ENCODE measurements at places on chromosomes 1 and 21.

DNA sequence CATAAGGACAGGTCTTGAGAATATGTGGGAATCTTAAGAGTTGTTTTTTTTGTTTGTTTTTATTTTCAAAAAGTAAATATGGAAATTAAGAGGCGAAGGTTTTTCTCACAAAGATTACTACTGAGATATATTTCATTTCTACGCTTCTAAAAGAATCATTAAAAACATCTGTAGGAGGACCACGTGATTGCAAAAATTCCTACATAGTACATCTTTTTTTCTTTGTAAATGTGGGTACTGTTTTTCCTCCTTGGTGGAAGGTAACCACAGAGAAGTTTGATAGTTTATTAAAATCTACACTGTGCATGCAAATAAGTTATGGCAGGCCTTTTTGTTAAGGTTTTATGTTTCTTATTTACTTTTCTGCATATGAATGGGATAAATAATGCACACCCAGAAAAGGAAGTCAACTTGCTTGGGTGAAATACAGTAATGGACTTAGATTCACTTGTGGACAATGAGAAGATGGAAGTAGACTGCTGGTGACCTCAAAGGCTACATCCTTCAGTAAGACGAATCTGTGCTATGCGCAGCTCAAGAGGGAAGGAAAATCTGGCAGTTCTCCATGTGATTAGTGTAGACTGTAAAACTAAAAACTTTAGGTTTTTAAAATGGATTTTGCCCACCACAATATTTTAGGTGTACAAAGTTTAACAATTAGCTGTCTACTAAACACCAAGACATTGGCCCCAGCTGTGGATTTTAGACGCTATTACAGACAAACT is 2.0 kb downstream of the AK5 start:
- no peak for DNase-seq

- DNase-seq: peak; percentile 69
Measured at GRCh38 chr1:42529724-42530181, 66.7 kb downstream of the CCDC30 start.

GRCh38 chr1:69519006-69519405 is 48.7 kb upstream of the LRRC7 start:
- no peak for DNase-seq

DNA sequence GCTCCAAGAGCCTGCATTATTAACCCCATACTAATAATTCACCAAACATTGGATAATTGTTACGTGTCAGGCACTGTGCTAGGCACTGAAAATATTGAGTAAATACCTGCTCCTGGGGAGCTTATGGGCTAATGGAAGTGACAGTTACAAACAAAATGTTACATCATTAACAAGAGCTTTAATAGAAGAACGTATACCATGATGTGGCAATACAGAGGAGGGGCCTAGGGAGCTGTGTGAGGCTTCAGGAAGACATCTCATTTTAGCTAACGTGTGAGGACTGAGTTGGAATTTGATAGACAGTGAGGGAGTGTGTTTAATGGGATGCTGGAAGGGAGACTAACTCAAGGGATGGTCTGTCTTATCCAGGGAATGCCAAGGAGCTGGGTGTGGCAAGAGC is 16.5 kb upstream of the TSPAN2 start:
- peak; percentile 27 for DNase-seq

- DNase-seq: no peak
Measured at GRCh38 chr1:24216276-24217074, 29.4 kb upstream of the IFNLR1 start.

DNA sequence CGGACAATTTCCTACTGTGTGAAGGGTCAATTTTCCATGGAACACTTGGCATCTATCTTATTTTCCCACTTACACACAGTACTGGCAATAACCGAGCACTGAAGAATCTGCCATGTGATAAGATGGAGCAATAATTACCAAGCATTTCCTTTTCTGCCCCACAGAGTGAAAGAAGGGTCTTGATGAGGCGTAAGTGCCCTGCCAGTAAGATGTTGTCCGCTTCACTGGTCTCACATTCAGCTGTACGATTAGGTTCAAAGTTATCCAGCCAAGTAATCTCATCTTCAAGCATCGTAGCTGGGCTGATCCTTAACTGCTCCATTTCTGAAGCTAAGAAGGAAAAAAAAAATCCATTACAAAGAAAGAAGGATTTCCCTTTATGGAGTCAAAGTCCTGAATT is 67.8 kb downstream of the PCSK9 start:
- DNase-seq: no peak

DNA sequence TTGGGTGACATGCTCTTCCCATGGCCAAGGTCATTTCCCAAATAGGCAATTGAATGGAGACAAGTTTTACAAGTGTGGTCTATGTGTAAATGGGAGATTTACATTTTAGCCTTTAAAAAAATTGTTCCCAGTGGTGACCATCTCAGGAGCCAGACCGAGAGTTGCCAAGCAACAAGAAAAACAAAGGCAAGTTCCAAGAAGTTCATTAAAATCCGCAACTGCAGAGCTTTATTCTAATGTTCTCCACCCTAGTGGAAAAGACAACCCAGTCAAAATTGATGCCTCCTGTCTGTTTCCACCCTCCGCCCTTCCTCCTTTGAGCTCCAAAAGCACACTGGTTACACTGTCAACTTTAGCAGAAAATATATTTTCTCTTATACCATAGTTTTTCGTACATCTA is 33.2 kb upstream of the CD55 start:
- no peak for DNase-seq

- no peak for DNase-seq
Measured at GRCh38 chr1:60895701-60896100, 186.7 kb upstream of the NFIA start.

DNA sequence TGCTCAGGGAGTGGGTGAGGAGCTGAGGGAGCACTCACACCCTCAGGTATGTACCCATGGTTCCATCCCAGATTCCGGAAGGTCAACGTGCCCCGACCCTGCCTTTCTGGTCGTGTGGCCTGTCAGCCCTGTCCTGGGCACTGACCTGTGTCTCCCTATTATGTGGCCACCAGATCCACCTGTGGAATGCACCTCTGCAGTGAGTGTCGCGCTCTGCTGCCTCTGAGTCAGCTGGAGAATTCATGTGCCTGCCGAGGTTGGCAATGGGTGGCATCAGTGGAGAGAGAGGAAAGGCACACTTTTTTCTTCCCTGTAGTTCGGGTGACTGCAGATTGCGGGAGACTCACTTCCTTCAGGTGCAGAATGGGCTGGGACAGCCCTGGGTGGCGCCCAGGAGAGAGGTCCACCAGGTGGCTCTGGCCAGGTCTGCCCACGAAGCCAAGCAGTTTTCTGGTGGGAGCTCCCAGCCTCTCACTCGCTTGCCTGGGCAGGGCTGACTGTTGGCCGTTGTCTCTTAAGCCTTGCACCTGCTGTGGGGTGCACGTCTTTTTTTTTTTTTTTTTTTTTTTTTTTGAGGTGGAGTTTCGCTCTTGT is 176.1 kb upstream of the TMEM51 start:
- no peak for DNase-seq

DNA sequence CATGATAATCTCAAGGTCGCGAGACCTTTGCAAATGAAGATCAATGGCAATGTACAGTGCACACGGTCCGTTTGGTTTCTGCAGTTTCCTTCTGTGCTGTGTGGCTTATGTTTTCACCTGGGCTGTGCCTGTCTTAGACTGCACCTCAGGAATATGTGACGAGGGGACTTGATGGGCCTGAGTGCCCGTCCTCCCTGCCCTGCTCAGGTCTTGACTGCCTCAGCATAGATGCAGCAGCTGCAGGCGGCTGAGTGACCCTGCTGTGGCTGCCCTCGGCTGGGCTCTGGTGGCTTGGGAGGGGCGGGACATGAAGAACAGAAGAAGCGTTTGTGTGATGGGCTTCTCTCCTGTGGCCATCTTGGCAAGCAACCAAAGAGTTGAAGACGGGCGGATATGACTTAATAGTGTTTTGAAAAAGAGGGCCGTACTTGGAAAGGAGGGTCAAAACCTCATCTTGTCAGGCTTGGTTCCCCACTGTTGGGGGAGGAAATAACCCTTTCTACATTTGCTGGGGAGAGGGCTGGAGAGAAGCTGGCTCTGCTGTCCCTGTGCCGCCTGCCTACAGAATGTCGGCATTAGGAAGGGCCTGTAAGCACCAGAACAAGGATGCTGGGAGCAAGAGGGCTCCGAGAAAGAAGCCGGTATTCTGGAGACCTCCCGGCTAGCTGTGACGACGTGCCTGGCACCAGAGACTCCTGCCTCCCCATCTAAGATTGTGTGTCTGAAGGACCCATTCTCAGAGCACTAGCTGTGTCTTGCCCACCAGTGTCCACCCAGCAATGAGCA is 7.1 kb downstream of the MYBPHL start:
- no peak for DNase-seq

DNA sequence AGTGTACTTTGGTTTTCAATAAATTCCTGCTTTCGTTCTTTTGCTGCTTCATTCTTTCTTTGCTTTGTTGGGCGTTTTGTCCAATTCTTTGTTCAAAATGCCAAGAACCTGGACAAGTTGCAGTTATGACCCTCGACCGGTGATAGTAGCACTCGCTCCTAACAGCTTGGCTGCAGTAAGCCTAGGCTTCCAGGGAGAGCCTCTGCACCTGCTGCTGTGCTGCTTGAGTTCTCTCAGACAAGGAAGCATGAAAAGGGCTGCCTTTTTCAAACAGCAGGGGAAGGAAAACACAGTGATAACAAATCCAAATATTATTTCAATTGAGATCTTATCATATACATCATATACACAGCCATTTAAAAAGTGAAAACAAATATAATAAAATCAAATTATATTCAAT is 12.8 kb upstream of the RIPK4 start:
- no peak for DNase-seq

Data from inflammatory macrophage treated with lipopolysaccharide for 1 hour (primary cell).